ENCODE measurements at places on chromosomes 2 and 18.

- no peak for DNase-seq
These were observed 1.3 kb downstream of the DCDC2C start for GRCh38 chr2:3704692-3705091.

DNA sequence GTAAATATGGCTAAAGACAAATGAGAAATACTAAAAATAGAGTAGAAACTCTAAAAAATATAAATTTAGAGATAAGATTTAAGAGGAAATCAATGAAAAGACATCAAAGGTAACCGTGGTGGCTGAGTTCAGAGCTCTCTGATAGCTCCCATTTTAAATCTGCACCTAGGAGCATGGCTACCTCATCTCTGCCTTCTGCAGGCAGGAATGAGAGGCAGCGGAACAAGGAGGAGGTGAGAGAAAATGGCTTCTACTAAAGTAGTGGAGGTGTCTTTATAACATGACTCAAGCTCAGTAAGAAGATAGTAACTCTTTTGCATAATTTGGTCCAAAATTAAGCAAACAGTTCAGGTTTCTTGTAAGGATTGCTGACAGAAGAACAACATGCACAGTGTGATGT lies 758.7 kb upstream of the FSHR start:
- DNase-seq, result no peak

DNA sequence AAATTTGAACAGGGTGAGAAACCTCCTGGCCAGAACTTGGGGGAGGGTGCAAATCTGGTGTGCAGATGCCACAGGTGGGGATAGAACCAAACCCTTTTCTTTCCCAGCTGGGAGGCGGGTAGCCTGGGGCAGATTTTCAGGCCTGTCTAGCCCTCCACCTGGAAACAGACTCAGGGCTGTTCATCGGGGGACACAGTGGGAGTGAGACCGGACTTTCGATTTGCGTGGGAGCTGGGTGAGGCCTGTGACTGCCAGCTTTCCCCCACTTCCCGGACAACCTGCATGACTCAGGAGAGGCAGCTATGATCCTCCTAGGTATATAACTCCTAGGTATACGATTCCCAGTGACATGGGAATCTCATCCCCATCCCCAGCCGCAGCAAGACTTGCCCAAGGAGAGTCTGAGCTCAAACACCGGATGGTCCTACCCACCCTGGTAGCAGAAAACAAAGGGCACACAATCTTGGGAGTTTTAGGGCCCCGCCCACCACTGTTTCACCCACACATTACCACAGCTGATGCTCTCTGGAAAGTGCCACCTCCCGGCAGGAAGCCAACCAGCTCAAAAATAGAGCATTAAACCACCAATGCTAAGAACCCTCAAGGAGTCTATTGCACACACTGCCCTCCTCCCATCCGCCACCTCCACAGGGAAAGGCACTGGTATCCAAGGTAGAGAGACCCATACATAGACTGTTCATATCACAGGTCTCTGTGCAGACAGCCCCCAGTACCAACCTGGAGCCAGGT lies 92.5 kb downstream of the BARD1 start:
- no peak for DNase-seq

DNA sequence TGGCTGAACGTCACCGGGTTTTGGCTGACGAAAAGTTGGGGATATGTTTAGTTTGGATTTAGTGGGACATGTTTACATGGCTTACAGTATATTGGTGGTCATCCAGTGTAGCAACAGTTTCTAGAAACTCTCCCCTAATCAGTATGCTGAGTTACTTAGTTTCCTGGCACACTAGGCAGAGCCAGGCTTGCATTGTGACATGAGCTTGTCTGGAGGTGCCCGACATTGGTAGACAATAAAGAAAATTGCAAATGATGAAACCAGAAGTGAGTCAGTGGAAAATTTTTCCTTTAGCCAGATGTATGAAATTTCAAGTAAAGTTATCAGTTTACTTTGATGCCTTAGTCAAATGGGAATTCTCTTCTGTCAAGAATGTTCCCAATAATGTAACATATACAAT lies 276.1 kb downstream of the RDH14 start:
- no peak for DNase-seq

DNA sequence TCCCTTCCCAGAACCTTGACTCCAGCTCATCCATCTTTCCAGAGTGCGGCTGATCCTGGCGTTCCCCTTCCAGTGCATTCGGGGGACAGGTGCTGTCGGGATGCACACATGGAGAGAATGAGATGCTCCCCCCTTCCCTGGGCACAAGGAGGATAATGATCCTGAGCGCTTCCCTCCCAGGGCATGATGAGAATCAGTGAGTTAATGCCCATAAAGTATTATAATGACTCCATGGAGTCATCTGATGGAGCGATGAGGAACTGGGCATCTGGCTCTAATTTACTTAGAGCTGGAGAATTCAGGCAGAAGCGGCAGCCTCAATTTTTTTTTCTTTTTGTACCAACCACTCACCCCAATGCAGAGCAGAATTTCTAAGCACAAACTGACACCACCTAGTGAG lies 79.6 kb upstream of the SKOR2 start:
- no peak for DNase-seq

DNA sequence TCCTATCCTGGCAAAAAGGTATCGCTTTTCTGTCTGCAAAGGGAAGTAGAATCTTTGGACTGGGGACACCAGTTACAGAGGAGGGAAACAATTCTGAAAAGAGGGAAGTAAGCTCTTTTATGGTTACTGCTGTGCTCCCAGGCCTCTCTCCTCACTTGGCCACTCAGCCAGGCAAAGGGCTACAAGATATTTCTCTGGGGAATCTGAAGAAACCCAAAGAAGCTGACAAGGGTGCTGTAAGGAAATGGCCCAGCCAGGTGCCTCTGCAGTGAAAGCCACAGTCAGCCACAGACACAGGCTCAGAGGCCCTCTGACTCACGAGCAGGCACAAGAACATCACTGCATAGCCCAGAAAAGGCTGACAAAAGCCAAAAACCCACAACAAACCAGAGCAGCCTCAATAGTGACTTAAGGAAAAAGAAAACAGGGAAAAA lies 5.8 kb downstream of the HDLBP start:
- peak; percentile 51 for DNase-seq

DNA sequence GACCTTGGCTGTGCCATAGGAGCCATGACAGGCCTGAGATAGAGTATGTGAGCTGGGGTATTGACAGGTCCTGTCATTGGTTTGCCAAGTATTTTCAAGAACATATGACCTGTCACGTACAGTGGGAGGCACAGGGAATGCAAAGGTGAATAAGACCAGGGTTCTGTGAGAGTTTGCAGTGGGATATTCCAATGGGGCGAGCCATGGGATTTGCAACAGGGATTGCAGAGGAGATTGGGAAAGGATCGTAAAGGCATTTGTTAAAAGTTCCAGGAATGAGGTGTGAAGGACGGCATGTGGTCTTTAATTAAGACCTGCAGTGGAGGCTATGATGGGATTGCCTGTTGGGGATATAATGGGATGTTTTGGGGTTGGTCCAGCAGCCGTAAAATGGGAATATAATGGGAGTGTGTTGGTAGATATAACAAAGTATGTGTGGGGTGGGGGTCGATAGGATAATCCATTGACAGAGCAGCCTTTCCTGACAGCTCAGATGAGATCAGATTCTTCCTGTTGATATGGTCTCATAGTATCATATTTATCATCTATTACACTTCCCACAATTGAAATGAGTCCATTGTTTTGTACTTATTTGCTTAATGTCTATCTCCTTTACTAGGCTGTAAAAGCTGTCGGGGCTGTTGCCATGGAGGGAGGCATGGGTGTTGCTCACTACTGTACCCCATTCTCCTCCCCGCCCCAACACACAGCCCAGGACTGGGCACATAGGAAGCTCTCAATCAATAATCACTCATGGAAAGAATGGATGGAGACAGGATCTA lies 38.1 kb downstream of the PKDCC start:
- DNase-seq, result no peak
